ENCODE measurements at places on chromosomes 11 and 22.
A peak's percentile ranks its signal among the peaks of the same experiment; 100 is the strongest.

GRCh38 chr11:12674571-12674935 lies 332 bp downstream of the TEAD1 start:
- DNase-seq: peak; percentile 78

GRCh38 chr11:61828629-61829407 lies 718 bp downstream of the FADS2 start:
- DNase-seq: peak; percentile 74

GRCh38 chr11:44846852-44847251 lies 103.8 kb downstream of the TP53I11 start:
- no peak for DNase-seq

GRCh38 chr22:16601437-16602223 lies 9.0 kb upstream of the CCT8L2 start:
- DNase-seq: no peak

GRCh38 chr11:63621071-63621470 lies 6.8 kb upstream of the PLAAT3 start:
- no peak for DNase-seq

- DNase-seq: peak; percentile 90
Measured at GRCh38 chr11:65546217-65546958, 11.8 kb downstream of the LTBP3 start.

- DNase-seq: no peak
Measured at GRCh38 chr11:1310772-1311468, 1.5 kb upstream of the TOLLIP start.

DNA sequence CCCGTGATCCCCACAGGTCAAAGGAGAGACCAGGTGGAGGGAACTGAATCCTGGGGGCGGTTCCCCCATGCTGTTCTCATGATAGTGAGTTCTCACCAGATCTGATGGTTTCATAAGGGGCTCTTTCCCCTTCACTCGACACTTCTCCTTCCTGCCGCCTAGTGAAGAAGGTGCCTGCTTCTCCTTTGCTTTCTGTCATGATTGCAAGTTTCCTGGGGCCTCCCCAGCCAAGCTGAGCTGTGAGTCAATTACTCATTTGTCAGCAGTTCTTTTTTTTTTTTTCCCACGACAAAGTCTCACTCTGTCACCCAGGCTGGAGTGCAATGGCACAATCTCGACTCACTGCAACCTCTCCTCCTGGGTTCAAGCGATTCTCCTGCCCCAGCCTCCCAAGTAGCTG lies 1530.4 kb downstream of the BRD1 start:
- DNase-seq: no peak

All from sigmoid colon (tissue), 7 donors.